ENCODE measurements at places on chromosomes 7 and 10. TPM values are rescaled to one million over a fixed set of nuclear protein-coding genes. Genes with fewer than 3 reads are reported as not detected.

- DNase-seq, result no peak
These were observed 383.8 kb upstream of the SORCS1 start for GRCh38 chr10:107548301-107548700.

GRCh38 chr7:96311967-96312366 lies 9.9 kb downstream of the SLC25A13 start:
- DNase-seq, result no peak

TMEM196 gene
- total RNA-seq, result not detected

SLC29A4 gene
- total RNA-seq, result 0.45 TPM

TACR2 gene
- not detected for total RNA-seq

PDK4 gene
- not detected for total RNA-seq
